Amniotic stem cell (primary cell): ENCODE measurements at places on chromosomes 11 and 22.

DNA sequence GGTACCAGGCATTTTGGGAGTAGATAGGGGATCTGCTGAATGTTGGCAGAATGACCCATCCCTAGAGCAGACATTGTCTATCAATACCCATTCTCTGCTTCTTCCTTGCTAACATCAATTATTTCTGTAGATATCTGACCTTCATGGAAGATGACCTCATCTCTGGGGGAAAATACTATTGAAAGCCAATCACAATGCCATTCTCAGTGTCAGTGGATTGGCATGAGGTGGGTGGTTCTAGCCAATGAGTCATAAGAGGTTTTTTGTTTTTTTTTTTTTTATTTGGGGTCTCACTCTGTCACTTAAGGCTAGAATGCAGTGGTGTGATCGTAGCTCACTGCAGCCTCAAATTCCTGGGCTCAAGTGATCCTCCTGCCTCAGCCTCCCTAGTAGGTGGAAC lies 42.5 kb downstream of the SNX19 start:
- DNase-seq, result peak; percentile 6

DNA sequence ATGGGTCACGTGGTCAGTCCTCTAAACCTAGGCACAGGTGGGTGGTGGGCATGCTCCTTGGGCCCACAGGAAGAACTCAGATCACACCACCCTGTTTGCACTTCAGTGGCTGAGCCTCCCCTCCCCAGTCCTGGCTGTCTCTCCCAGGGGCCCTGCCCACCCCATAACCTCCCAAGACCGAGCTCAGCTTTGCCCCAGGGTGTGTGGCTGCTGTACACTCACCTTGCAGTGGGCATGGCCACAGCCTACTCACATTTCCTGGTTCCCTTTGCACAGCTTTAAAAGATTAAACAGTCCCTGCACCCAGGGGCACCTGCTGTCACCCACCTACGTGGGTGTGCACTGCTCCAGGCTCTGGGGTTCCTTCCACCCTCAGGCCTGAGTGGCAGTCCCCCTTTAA lies 13.8 kb downstream of the TRIOBP start:
- no peak for DNase-seq

DNA sequence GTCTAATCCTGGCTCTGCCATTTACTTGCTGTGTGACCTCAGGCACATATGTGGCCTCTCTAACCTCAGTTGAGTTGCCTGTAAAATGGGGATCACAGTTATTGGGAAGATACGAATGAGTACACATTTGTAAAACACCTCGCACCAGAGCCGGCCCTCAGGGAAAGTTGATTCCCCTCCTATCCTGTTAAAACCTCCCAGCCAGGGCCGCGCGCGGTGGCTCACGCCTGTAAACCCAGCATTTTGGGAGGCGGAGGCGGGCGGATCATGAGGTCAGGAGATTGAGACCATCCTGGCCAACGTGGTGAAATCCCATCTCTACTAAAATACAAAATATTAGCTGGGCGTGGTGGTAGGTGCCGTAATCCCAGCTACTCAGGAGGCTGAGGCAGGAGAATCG lies 7.8 kb upstream of the MYBPC3 start:
- no peak for DNase-seq

DNA sequence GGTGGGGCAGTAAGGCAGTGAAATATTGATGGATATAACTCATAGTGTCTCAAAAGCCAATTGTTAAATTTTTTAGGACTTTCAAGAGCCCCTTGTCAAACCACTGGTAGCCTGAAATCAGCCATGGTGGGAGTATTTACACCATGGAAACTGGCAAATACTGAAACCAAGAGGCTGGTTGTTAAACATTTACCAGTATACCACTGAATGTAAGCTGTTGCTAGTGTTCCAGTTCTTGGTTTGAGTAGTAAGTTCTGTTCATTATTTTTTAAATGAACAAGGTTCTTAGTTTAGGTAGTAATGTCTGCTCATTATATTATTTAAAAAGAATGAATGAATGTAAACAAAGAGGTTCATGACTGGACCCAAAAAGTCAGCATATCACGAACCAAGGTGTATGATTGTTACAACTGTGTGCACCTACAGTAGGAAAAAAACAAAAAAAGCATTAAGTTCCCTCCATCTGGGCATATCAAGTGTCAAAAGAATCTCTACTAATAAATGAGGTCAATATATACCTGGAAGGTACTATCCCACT lies 4.5 kb upstream of the EIF3F start:
- no peak for DNase-seq

- no peak for DNase-seq
Measured at GRCh38 chr11:128238521-128239265, 348.7 kb downstream of the ETS1 start.

DNA sequence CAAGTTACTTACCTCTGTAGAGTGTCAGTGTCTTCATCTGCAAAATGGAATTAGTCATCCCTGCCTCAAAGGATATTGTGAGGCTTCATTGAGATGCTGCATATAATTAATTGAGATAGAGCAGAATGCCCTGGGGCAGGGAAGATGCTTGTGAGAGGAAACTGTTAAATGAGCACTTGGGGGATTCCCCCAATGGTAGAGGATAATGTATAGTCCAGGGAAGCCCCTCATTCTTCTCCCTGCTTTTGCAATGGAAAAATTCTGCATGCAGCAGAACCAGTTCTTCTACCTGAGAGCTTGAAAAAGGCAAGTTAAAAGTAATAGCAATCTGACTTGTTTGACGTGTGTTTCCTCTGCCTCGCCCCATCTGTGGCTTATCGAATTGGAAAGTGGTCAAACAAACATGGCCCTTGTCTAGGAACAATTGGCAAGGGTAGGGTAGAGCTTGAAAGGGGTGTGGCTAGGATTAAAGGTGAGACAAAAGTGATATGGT lies 90.9 kb downstream of the NAV2 start:
- DNase-seq, result no peak

DNA sequence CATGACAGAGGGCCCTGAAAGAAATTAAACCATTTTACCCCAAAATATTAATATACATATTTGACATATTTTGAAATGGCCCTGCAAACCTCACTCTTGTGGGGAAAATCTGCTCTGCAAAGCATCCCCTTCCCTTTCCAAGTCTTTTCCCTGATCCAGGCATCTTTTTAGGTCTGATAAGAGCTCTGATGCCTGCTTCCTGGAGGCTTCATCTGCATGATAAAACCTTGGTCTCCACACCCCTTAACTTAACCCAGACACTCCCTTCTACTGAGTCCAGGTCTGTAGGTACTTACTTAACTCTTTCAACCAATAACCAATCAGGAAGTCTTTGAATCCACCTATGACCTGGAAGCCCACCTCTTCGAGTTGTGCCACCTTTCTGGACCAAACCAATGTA lies 1.8 kb upstream of the LGALS12 start:
- no peak for DNase-seq

GRCh38 chr11:102680945-102681344 lies 24.6 kb downstream of the MMP27 start:
- no peak for DNase-seq

DNA sequence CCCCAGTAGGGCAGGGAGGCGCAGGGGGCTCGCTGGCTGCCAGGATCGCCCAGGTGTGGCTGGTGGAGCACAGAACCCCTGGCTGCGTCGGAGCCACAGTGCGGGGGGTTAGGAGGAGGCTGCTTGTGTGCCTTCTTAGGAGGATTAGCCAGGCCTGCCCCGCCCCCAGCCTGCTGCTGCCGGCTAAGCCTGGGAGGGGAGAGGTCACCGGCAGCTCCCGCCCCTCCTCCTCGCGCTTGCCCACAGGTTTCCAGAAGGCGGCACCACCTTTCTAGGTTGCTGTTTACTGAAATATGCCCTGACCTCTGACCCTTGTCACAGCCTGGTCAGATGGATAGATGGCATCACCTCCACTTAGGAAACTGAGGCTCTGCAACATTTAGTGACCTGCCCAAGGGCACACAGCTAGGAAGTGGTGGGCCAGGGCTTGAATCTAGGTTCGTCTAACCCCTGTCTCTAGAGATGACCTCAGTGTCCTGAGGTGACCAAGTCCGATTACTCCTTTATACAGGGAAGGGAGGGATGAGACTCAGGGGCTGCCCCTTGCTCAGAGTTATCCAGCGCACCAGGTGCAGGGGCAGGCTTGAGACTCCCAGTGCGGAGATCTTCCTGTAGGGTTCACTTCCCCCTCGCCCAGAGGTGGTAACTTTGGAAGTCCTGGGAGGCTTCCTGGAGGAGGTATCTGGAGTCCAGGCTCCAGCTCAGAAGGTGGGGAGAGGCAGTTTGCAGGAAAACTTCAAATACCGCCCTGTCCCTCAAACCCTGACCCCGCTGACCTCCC lies 44.0 kb downstream of the MYO7A start:
- no peak for DNase-seq

DNA sequence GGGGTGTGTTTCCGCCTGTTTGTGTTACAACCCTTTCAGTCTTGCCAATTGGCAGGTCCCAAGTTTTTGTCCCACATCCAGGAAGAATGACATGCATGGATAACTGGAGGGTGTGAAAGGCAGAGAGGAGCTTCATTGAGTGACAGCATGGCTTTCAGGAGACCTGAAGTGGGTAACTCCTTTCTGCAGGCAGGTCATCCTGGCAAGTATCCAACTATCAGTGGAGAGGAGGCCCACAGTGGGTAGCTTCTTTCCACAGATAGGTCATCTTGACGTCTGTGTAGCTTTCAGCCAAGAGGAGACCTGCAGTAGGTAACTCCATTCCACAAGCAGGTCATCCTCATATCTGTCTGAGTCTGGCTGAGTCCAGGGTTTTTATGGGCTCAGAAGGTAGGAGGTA lies 1268.8 kb upstream of the CNTN5 start:
- DNase-seq, result no peak

- DNase-seq, result no peak
Measured at GRCh38 chr22:22886546-22886945, 1.1 kb upstream of the IGLL5 start.

GRCh38 chr11:117820516-117820915 lies 4.0 kb downstream of the FXYD2 start:
- DNase-seq, result no peak

DNA sequence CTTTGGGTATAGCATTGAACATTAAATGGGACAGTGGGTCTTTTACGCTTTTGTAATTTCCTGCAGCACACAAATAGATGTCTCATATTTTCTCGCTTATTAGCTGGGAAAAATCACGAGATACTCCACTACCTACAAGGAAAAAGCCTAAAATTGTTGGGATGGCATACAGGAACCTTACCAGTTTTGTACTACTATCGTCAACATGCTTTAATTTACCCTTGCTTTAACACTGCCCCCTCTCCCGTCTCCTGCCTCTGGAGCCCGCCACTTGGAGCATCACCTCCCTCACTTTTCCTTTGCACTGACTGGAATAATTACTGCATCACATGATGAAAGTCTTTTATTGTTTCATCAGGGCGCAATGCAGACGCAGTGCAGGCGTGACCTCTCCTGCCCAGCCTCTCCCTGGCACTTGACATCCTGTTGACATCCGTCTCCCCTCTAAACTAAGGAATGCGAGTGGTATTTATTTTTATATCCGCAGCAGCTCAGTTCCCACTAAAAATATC lies 1.0 kb upstream of the FNBP4 start:
- DNase-seq, result peak; percentile 4

DNA sequence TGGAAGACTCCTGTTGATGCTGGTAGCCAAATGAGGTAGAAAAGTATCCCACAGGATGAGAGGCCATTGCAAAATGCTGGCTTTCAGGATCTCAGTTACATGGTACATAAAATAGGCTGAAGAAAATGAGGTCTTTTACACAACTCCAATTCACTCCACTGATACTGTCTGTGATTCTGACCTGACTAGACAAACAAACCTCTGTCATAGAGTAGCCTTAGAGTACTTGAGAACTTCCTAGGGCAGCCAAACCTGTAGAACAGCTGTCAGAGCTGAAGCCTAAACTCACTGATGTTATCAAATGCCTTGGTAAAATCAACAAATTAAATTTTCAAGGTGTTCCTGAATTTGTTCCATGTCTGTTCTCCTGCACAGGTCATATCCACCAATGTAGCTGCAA lies 26.2 kb upstream of the POGLUT3 start:
- DNase-seq, result no peak

- no peak for DNase-seq
Measured at GRCh38 chr11:79269611-79270307, 171.1 kb downstream of the TENM4 start.

GRCh38 chr11:78223320-78223954 lies 34.7 kb downstream of the USP35 start:
- DNase-seq, result no peak

DNA sequence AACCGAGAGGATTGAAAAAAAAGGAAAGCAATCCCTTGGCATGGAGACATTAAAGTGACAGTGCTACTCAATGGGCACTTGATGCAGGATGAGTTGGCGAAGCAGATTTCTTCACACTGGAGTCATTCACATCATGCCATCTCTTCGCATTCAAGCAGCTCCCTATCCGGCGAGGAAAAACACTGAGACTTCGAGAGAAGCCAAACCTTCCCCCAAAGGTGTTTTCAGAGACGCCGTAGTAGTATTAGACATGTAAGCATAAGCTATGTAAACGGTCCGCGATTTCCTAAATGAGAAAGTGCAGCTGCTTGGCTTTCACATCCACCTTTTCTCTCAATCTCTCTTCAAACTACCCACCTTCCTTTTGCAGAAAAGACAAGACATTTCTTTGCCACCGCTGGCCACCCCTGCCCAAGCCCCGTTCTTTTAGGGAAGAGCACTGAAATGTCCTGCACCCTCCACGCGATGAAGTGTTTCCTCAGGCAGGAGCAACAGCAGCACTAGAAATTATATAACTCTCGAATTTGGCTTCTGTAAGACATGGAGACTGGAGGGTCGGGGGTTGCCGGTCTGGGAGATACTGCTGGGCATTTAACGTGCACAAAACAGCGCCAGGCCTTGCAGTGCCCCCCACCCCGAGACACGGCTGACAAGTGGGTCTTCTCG lies at the start of gene DLG2:
Gene DLG2 (minus strand): TSS at position 13 of the 666 bp plus-strand sequence.
- peak; percentile 7 for DNase-seq

DNA sequence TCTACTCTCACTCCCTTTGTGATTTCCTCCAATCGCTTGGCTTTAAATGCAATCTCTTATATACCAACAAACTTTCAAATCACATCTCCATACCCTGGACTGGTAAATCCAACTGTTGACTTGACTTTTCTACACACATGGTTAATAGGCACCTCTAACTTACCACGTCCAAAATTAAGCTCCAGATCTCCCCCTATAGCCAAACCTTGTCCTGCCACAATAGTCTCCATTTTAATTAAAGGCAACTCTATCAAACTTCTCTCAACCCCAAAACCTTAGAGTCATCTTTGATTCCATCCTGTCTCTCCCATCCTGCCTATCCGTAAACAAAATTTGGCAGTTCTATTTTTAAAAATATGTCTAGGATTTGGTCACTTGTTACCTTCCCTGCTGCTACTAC lies 141.8 kb upstream of the DDI1 start:
- DNase-seq, result no peak

DNA sequence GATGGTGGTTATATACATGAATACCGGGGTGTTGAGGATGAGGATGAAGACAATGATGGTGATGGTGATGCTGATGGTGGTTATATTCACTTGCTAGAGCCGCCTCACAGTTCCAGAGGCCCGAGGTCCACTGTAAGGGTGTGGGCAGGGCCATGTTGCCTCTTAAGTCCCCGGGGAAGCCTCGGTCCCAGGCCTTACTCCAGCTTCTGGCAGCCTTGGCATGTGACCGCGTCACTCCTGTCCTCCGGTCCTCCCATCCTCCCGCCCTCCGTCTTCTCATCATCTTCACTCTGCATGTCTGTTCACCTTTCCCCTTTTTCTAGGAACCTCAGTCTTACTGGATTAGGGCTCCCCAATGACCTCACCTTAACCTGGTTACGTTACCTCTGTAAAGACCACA lies 54.6 kb downstream of the IGLL1 start:
- DNase-seq, result no peak

- no peak for DNase-seq
Measured at GRCh38 chr11:11966826-11967668, 41.4 kb downstream of the DKK3 start.

GRCh38 chr11:130480186-130480585 lies 31.7 kb downstream of the ADAMTS15 start:
- DNase-seq, result no peak
